ENCODE measurements at places on chromosomes 1 and 21.
A peak's percentile ranks its signal among the peaks of the same experiment; 100 is the strongest.

GRCh38 chr21:45763506-45763905, 120.0 kb downstream of the PCBP3 start:
- no peak for DNase-seq
- no peaks in the 10 kb centered on the region for H3K36me3 ChIP-seq
- no peaks in the 10 kb centered on the region for H3K27me3 ChIP-seq

DNA sequence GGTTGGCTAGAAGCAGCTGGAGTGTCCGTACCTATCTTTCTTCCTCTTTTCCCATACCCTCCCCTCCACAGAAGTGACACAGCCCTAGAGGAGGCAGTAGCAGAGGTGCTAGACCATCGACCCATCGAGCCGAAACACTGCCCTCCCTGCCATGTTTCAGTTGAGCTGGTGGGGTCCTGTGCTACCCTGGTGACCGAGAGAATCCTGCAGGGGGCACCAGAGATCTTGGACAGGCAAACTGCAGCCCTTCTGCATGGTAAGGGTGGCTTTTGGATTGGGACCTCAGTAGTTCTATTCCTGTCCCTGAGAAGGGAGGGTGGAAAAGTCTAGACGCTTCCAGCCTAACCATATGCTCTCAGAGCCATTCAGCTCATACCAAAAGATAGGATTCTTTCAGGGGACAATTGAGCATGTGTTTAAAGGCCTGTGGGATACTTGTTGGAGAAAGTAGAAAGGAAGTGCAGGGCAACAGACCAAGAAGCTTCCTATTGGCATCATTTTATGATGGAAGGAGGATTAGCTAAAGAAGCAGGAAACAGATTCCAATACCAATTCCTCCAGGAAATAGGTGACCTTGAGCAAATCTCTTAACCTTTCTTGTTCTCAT, 11.7 kb upstream of the BNIPL start:
- H3K4me3 ChIP-seq: no peak overlapping the region
- DNase-seq: peak; percentile 72

DNA sequence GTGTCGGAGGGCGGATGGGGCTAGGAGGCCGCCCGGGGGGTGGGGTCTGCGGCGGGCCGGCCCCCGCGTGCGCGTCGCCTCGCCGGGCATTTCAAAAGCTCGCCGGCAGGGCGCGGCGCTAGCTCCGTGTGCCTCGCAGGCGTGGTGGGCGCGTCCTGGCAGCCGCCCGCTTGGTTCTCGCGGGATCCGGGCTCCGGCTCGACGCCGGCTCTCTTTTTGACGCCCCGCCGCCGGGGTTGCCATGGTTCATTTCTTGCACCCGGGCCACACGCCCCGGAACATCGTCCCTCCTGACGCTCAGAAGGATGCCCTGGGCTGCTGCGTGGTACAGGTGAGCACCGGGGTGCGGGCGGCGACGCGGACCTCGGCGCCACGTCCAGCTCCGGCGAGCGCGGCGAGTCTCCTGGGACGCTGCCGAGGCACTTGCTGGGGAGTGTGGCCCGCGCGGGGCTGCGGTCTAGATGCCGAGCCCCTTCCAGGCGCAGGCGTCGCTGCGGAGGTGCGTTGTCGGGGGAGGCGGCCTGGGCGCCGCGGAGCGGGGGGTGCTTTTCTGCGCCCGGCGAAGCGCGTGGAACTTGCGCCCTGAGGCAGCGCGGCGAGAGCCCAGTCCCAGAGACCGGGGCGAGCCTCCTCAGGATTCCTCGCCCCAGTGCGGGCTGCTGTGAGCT, at the start of gene ZYG11A:
Gene ZYG11A (plus strand): TSS at position 118 of the 668 bp plus-strand sequence. CDS start 124 bp downstream, at position 242.
- peak within 1 kb of the TSS; percentile 65 for H3K4me3 ChIP-seq
- DNase-seq: peak; percentile 78
- H3K27ac ChIP-seq: no peak within 1 kb of the TSS

DNA sequence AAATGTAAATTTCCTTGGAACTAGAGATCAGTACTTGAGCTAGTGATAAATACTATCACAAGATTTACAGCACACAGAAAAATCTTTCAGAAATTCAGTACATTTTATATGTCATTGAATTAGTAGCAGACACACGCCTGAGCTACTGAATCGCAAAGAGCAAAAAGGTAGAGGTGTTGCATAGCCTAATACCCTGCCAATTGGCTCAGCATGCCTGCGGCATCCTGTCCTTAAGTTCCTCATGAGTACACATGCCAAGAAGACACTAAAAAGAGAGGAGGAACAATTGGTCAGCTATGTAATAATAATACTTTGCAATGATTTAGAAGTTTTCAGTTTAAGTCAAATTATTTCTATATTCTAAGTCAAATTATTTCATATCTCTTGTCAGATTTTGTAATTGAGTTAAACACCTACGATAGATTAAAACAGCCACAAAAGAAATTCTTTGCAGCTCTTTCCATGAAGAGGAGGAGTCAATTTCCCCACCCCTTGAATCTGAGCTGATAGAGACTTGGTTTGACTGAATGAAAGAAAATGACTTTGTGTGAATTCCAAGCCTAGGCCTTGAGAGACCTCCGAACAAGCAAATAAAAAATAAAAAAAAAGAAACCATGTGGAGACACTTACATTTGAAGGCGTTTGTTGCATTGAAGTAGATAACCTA, 36.2 kb upstream of the PKN2 start:
- no peaks in the 10 kb centered on the region for H3K4me1 ChIP-seq
- DNase-seq: no peak
- no peaks in the 10 kb centered on the region for H3K36me3 ChIP-seq
- H3K27me3 ChIP-seq: peaks cover 6% of the 10 kb centered on the region
- no peak overlapping the region for H3K4me3 ChIP-seq

- no peaks in the 10 kb centered on the region for H3K36me3 ChIP-seq
- H3K27ac ChIP-seq: no peak overlapping the region
- H3K27me3 ChIP-seq: peaks cover 6% of the 10 kb centered on the region
- no peak for DNase-seq
Observed at GRCh38 chr1:55010887-55011217, 12.1 kb downstream of the BSND start.

GRCh38 chr21:44359396-44359795, 6.0 kb downstream of the TRPM2 start:
- H3K27me3 ChIP-seq: peaks cover 7% of the 10 kb centered on the region
- H3K4me1 ChIP-seq: peaks cover 18% of the 10 kb centered on the region

- no peak for DNase-seq
- no peaks in the 10 kb centered on the region for H3K36me3 ChIP-seq
- H3K27ac ChIP-seq: no peak overlapping the region
- H3K4me1 ChIP-seq: peaks cover 9% of the 10 kb centered on the region
Observed at GRCh38 chr1:168920456-168921094, 185.9 kb upstream of the ATP1B1 start.

Measured in activated T-helper 2 cell treated with anti-CD3 and anti-CD28 coated beads, Interferon-gamma antibody, Interleukin-2, Interleukin-4, amounts not matched to agents 10 μg/mL and 5 μg/mL and 100 μg/mL, durations not matched to agents 14 hours and 24 hours and 36 hours (primary cell).